Cerebellar cortex (tissue), 1 donor: ENCODE measurements at places on chromosomes 2 and 18.

- DNase-seq, result no peak
Observed at GRCh38 chr2:101983486-101983885, 8.3 kb upstream of the IL1R2 start.

DNA sequence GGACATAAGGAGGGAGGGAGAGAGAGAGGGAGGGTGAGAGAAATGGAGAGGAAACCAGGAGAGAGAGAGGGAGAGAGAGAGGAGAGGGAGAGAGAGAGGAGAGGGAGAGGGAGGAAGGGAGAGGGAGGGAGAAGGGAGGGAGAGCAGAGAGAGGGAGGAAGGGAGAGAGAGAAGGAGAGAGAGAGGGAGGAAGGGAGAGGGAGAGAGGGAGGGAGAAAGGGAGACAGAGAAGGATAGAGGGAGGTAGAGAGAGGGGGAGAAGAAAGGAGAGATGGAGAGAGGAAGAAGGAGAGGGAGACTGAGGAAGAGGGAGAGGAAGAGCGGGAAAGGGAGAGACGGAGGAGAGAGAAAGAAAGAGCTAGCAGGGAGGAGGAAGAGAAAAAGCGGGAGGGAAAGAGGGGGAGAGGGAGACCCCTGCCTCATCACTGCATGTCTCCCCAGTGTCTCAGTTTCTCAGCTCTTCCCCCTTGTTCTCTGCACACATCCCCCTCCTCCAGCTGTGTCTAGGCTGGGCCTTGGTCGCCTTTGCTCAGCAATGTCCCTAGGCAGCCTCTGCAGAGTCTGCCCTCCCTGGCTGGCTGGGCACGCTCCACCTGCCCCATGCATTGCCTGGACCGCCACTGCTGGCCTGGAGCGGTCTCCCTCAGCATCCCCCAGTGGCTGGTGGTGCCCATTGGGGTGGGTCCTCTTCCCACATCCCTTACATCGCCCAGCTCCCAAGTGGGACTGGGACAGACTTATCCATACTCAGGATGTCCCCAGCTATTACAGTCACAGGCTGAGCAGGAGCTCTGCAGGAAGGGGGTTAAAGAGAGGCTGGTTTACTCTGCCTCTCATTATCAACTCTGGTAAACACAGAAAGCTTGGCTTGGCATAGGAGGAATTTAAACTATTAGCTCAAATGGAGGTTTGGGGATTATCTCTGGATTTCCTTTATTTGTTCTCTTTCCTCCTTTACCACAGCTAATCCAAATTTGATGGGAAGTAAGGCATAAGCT lies 85.7 kb upstream of the APCDD1 start:
- no peak for DNase-seq

DNA sequence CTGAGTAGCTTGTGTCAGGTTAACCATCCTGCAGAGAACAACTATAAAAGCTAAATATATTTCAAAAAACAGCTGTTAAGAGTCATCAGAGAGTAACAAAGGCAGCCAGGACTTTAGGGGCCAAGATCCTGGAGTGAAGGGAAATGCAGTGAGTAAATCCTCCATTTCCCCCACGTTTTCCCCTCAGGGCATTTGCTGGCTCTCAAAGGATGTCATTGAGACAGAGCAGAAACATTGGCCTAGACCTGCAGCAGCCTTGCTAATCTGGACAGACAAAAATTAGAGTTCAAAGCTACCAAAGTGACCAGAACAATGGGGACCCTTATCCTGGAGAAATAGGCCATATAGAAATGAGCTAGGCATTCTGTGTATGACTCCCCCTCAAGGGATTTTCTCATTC lies 21.1 kb upstream of the KLHL29 start:
- DNase-seq, result no peak

DNA sequence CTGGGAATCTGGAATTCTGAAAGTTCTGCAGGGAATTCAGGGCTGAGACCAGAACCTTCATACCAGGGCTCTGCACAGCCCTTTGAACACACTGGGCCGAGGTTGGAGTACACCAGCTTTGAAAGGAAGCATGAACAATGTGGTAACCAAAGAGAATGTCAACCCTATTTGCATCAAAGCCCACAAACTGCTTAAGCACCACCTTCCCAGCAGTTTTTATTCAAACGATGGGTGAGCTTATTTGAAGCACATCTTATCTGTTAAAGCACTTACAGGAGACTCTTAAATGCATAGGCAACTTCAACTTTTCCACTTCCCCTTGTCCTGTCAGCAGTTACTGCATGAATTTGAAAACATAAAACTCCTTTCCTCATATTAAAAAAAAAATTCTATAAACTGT lies 96.6 kb downstream of the TXNL1 start:
- DNase-seq, result no peak

- no peak for DNase-seq
Observed at GRCh38 chr2:30756971-30757370, 50.3 kb downstream of the CAPN13 start.

GRCh38 chr2:60104514-60105505 lies 448.6 kb downstream of the BCL11A start:
- no peak for DNase-seq

DNA sequence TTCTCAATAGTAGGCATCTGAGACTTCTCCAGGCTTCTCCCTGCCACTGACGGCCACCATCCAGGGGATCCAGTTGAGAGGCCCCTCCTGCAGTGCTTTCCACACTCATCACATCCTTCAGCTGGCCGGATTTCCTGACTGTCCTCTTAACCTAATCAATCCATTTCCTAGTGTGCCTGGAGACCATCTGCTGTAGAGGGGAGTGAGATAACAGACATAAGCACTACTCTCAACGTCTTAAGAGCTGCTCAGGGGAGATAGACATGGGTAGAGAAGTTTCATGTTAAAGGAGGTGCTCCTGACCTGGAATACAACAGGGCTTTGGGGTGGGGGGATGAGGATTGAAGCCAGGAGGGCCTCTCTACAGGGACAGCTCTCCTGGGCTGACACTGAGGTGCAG lies 14.2 kb downstream of the SPR start:
- no peak for DNase-seq

DNA sequence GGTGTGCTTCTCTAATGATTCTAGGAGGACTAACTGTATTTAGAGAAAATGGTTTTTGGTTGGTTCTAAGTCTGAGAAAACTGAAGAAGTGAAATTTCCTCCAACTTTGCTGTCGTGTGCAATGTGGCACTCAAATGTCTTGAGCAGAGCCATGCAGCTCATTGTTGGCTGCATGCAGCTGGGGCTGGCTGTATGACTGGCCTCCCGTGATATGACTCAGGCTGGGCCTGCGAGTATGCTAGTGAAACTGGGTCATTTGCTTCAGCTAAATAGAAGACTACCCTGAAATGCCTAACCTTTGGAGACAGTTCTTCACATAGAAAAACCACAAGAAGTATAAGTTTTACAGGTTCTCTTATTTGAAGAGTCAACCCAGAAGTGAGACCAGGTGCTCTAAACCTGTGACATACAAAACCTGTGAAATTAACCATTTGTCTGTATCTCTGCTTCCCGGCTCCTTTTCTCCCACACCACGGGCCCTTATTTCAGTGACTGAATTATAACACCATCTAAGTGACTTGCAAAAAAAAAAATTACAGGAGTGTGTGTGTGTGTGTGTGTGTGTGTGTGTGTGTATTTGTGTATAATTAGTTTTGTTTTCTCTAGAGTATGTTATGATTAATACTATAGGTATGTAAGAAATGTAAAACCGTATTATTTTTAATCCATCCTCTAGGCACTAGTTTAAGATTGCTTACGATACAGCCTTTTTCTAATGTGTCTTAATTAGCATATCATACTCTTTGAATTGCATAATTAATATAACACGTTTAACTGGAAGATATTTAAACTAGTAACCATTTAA lies 15.9 kb downstream of the POLI start:
- DNase-seq, result no peak

- DNase-seq, result no peak
Observed at GRCh38 chr2:174667250-174667860, 69.8 kb upstream of the WIPF1 start.

- DNase-seq, result no peak
Observed at GRCh38 chr18:61998957-61999356, 106.2 kb upstream of the RNF152 start.

DNA sequence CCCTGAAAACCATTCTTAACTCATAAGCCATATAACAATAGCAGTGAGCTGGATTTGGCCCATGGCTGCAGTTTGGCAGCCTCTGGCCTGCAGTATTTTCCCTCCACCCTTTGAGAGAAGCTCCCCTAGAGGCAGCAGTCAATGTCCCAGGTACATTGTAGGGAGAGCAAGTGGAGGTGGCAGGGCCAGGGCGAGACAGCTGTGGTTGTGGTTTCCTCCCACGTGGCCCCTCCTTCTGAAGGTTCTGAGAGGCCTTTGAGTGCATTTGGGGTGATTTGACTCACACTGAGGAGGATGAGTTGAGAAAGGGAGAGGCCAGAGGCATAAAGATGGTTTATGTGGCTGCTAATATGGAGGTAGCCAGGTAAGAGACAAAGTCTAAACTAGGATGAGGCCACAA lies 45.5 kb upstream of the LDAH start:
- DNase-seq, result no peak

DNA sequence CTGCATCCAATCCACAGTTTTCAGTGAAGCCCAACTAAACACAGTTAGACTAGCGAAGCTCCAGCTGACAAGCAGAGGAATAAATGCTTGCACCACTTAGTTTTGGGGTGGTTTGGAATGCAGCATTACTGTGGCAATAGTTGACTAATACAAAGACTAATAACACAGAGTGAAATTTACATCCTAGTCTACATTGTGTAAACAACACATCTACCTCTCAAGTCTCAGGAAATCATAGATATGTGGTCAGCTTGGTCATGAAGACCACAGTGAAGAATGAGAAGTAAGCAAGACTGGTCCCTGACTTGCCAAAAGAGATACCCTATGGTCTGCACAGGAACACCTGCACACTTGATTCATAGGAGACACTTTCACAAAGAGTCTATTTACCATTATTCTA lies 155.1 kb upstream of the TANK start:
- no peak for DNase-seq

- DNase-seq, result no peak
Observed at GRCh38 chr2:121831841-121832240, 76.4 kb downstream of the TSN start.

- DNase-seq, result no peak
Observed at GRCh38 chr2:205837663-205838062, 155.4 kb downstream of the NRP2 start.

GRCh38 chr2:15563227-15564100 lies 2.3 kb upstream of the NBAS start:
- DNase-seq, result no peak

GRCh38 chr2:160367887-160368286 lies 125.7 kb downstream of the RBMS1 start:
- no peak for DNase-seq

- DNase-seq, result no peak
Observed at GRCh38 chr2:215435280-215435869, 493 bp downstream of the FN1 start.

GRCh38 chr2:45786030-45786835 lies 134.8 kb downstream of the PRKCE start:
- DNase-seq, result no peak

GRCh38 chr2:217939629-217940245 lies 63.1 kb downstream of the TNS1 start:
- DNase-seq, result no peak

GRCh38 chr2:231884438-231885140 lies 41.6 kb downstream of the NPPC start:
- DNase-seq, result no peak

DNA sequence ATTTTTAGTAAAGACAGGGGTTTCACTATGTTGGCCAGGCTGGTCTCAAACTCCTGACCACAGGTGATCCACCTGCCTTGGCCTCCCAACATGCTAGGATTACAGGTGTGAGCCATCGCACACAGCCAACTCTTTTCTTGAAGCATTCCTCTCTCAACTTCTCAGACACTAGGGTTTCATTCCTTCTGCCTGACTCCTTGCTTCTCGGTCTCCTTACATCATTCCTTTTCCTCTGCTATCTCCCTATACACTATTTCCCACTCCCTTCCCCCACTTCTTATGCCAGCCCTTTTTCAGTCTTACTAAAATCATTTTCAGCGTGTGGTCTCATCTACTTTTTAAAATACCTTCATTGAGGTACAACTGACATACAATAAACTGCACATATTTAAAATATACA lies 6.1 kb downstream of the SOS1 start:
- no peak for DNase-seq

DNA sequence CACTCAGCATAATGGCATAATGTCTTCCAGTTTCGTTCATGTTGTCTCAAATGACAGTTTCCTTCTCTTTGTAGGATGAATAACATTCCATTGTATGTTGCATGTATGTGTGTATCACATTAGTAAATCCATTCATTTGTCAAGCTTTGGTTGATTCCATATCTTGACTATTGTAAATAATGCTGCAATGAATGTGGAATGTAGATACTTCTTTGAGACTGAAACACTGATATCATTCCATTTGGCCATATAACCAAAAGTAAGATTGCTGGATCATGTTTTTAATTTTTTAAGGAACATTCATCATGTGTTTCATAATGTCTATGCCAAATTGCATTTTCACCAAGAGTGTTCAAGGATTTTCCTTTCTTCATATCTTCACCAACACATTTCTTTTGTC lies 1711.4 kb upstream of the PIK3C3 start:
- DNase-seq, result no peak

- no peak for DNase-seq
Observed at GRCh38 chr2:120036145-120036544, 23.3 kb downstream of the EPB41L5 start.

- DNase-seq, result no peak
Observed at GRCh38 chr2:20583425-20583881, 67.4 kb downstream of the HS1BP3 start.

DNA sequence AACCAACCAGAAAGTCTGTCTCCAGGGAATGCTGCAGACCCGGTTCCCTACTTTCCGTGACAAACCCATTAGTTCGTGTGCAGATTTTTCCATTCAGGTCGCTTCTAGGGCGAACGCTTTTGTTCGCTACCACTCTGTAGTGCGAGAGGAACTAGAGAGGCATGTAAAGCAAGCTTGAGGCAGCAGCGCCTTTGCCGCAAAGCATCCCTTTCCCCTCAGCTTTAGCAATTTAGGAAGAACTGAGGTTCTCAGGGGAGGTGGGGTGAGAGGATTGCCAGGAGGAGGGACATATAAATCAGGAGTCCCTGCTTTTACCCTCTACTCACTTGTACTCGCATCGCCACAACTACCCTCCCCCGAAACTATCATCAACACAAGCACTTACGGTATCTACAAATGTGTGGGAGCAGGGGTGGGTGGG lies 748 bp upstream of the ZNF804A start:
- DNase-seq, result peak; percentile 79

- no peak for DNase-seq
Observed at GRCh38 chr18:79429785-79430281, 34.1 kb downstream of the NFATC1 start.

- DNase-seq, result no peak
Observed at GRCh38 chr2:162465430-162465829, 121.5 kb downstream of the GCA start.

DNA sequence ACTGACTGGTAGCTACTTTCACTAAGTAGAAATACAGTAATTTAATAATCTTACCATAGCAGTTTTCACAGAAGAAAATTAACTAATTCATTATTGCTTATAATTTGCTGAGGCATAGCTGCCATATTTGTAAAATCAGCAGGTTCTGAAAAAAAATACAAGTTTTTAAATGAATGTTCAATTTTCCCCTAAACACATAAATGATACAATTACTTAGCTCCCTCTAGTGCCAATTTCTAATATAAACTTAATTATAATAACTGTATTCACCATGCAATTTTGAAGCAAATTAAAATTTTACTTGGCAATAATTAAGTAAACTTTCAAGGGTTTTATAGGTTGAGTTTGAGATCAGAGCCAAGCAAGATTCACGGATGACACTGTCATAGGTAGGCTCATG lies 1321.6 kb upstream of the ACVR2A start:
- no peak for DNase-seq

- no peak for DNase-seq
Observed at GRCh38 chr2:143501106-143501676, 372.0 kb downstream of the ARHGAP15 start.

GRCh38 chr2:3784731-3785130 lies 81.4 kb downstream of the DCDC2C start:
- DNase-seq, result no peak
